GM23248 (cell line): ENCODE measurements at places on chromosomes 1 and 21.

DNA sequence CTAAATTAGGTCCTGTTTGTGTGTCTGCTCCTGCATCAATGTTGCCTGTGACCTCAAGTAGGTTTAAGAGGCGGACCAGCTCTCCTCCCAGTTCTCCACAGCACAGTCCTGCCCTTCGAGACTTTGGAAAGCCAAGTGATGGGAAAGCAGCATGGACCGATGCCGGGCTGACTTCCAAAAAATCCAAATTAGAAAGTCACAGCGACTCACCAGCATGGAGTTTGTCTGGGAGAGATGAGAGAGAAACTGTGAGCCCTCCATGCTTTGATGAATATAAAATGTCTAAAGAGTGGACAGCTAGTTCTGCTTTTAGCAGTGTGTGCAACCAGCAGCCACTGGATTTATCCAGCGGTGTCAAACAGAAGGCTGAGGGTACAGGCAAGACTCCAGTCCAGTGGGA lies 79.9 kb downstream of the PRDM2 start:
- DNase-seq: peak; percentile 53

DNA sequence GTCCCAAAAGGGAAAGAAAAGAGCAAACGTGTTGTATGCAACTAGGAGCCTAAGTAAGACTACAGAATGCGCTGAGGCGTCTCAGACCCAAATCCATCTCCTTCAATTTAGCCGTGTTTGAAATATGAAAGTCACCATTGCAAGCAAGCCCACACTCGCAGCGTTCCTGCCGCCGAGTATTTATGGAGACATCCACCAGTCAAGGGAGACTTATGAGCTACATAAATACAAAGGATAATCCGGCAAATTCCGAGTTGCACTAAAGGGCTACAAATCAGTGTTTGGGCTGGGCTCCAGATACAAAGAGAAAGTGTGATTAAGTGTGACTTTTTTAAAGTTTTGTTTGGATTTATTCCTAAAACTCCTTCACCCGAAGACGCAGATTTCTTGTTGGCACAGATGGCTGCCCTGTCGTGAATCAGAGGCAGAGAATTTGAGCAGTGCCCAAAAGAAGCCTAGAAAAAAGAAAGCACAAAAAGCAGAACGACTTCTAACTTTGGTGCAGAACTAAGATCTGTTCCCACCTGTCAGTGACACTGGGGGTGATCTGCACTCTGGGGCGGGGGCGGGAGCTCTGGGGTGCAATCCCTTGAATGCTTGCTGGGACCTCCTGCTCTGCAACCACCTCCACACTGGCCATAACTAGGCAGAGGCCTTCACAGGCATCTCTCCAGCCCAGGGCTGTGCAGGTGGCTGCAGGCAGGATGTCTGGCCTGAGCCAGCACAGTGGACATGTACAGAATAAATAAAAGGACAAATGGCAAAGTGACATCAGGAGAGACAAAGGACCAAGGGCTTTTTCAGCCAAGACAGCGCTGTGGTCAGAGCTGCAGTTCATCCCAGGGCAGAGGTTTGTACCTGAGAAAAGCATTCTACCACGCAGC lies 489.7 kb downstream of the NPHP4 start:
- DNase-seq: peak; percentile 11

GRCh38 chr1:243230914-243231313 lies 24.2 kb downstream of the CEP170 start:
- DNase-seq: peak; percentile 77

- peak; percentile 81 for DNase-seq
Observed at GRCh38 chr1:224637515-224637914, 21.4 kb downstream of the CNIH3 start.

- no peak for DNase-seq
Observed at GRCh38 chr1:204842369-204842768, 28.3 kb upstream of the NFASC start.

- peak; percentile 64 for DNase-seq
Observed at GRCh38 chr1:236204039-236204438, 61.7 kb downstream of the GPR137B start.

GRCh38 chr1:78210175-78210574 lies 164.4 kb downstream of the GIPC2 start:
- DNase-seq: peak; percentile 35

DNA sequence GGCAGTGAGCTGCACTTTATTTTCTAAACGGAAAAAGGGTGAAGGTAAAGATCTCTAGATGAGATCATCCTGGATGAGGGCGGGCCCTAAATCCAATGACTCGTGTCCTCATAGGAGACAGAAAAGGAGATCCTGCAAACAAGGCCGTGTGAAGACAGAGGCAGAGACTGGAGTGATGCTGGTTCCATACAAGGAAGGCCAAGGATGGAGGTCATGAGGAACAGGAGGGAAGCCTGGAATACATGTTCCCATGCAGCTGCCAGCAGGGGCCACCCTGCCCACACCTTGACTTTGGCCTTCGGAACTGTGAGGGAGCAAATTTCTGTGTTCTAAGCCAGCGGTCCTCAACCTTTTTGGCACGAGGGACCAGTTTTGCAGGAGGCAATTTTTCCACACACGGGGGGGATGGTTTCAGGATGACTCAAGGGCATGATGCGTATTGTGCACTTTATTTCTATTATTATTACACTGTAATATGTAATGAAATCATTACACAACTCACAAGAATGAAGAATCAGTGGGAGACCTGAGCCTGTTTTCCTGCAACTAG lies 94.3 kb downstream of the PSMG1 start:
- DNase-seq: peak; percentile 52

DNA sequence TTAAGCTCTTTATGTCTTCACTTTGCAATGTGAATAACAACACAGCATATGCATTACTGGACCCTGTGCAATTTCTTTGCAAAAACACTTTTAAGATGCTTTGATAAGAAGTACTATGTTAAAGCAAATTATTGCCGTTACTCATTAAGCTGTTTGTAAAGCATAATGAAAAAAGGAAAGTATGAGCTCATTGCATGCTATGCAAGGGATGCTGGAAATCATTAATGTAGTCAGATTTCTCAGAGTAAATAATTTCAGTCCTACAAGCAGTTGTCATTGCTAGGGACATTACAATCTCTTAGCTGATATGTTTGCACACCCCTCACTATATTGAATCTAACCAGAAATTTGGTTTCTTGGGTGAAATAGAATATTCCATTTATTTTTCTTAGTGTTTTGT lies 982.5 kb upstream of the ADGRL2 start:
- no peak for DNase-seq

DNA sequence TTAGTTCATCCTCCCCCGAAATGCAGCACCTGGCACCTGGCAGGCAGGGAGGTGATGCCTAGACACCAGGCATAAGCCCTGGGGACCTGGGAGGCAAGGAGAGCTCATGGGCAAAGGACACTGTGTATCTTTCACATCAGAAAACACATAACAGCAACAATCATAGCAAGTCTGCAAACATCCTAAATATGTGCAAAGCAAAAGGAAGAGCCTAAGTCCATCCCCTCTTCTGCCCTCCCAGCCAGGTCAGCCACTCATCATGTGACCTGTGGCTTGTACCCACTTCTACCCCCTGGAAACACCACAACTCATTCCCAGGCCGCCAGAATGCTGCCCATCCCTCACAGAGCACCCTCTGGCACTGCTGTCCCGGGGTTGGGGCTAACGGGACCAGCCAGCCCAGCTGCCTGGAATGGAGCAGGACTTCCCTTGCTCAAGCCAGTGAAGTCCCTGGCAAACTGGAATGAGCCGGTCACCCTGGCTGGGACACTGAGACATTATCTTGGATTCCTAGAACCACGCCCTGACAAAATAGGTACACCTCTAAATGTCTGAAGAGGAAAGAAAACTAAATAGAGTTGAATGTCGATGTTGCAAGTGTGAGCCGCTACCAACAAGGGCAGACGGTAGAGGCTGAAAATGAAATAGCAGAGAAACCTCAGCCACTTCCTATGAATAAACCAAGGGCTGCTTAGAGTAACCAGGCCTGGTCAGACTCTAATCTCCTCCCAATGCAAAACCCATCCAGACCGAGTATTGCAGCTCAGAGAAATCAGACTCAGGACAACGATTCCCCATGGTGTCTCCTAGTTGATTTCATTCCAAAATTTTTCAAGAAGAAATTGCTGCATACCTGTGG lies 29.4 kb downstream of the TMPRSS2 start:
- no peak for DNase-seq

DNA sequence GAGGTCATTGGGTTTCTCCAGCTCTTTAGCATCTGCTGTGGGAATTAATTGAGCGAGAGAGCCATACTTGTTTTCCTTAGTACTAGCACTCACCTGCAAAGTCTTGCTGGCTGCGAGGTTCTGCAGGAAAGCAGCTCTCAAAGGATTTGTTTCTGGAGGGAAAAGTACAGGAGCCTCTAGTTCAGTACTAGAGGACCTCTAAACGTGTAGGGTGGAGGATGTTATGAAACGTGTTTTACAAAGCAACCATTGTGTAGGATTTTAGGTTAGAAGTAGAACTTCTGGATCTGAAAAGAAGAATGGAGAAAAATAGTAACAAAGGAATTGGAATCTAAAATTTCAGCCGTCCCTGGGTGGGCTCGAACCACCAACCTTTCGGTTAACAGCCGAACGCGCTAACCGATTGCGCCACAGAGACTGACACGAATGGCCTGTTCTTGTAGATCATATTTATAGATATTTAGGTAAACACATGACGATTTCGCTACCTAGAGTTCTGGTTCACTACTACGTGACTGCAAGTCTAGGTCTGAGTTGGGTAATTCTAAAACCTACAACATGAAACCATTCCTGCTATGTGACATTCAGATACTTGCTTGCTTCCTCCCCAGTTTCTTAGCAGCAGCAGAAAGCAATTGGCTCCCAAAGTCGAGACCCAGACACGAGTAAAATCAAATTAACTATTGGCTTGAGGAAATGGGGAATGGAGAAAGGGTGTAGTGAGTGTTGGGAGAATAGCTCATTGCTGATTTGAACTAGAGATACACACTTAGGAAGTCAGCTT lies 60.2 kb upstream of the CFAP126 start:
- peak; percentile 43 for DNase-seq
